Esophagus squamous epithelium (tissue), 5 donors: ENCODE measurements at places on chromosomes 6 and 20. TPM values are rescaled to one million over a fixed set of nuclear protein-coding genes. Genes with fewer than 3 reads are reported as not detected.

The FERMT1 gene
- total RNA-seq, result 29.3 TPM

The ADGRF4 gene
- total RNA-seq, result 26.1 TPM

GRCh38 chr20:32970115-32970972, 33.9 kb downstream of the SUN5 start:
- DNase-seq, result no peak

DNA sequence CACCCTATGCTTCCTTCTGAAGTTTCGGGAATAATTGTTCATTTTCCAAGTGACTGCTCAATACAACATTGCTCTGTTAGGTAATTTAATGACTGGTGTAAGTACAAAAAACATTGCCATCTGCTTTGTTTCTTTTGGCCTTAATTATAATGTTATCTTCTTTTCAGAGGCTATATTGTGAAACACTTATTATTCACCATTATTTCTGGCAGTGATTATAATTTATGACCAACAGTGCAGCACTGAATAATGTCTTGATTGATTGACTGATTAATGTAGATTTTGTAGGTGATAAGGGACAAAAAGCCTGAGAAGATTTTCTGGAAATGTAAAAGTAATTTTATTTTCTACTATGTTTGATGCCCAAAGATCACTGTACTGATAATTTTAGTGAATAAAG, 377.7 kb downstream of the PLCB1 start:
- no peak for DNase-seq

DNA sequence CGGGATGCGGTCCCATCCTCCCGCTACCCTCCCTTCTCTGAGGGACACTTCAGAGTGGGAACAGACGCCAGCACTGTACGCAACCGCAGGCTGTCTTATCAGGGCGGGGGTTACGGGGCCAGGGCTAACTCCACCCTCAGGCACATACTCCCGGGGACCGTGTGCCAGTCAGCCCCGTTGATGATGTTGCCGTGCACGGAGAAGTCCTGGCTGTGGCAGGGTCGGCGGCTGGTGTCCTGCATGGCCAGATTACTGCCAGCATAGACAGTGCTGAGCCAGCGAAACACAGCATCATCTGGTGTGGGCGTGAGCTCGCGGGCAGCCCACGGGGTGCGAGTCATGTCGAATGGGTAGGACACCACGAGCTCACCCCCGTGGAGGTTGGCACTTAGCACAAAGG, 5.0 kb downstream of the CPXM1 start:
- DNase-seq, result no peak

DNA sequence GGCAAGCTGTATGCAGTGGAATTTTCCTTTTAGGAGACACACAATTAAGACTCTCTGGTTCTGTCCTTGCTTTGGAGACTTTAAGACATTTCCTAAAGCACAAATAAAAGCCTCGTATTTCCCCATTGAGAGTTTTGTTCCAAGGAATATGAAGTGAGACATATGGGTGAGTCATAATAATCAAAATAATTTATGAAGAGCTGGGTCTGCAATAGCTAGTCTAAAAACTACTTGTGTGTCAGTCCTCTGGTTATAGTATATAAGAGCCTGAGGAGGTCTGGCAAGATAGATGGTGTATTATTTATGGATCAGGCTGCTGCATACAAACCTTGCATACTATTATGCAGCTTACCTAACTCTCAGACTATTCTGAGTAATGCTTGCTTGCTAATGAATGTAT, 142.6 kb downstream of the ADGRG6 start:
- no peak for DNase-seq

GRCh38 chr20:58759947-58760346, 67.3 kb downstream of the NPEPL1 start:
- DNase-seq, result no peak

DNA sequence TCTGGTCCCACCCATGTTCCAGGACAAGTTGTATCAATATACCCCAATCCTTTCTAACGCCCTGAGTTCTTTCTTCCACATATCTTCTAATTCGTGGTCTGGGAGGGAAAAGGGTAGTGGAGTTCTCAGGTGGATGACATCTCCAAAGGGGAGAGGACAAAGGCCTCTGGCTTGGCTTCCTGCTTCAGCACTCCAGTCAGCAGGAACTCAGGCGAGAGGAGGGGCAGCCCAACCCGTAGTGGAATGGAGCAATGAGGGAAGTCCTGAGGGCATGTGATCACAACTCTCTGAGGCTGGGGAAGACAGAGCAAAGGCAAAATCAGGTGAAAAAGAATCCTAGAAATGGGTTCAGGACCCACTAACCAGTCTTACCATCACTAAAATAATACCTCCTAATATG, 9.6 kb upstream of the NRM start:
- DNase-seq, result no peak

GRCh38 chr6:100549406-100550167, 84.9 kb upstream of the SIM1 start:
- no peak for DNase-seq

- no peak for DNase-seq
Observed at GRCh38 chr6:38182426-38182825, 362.9 kb downstream of the ZFAND3 start.

DNA sequence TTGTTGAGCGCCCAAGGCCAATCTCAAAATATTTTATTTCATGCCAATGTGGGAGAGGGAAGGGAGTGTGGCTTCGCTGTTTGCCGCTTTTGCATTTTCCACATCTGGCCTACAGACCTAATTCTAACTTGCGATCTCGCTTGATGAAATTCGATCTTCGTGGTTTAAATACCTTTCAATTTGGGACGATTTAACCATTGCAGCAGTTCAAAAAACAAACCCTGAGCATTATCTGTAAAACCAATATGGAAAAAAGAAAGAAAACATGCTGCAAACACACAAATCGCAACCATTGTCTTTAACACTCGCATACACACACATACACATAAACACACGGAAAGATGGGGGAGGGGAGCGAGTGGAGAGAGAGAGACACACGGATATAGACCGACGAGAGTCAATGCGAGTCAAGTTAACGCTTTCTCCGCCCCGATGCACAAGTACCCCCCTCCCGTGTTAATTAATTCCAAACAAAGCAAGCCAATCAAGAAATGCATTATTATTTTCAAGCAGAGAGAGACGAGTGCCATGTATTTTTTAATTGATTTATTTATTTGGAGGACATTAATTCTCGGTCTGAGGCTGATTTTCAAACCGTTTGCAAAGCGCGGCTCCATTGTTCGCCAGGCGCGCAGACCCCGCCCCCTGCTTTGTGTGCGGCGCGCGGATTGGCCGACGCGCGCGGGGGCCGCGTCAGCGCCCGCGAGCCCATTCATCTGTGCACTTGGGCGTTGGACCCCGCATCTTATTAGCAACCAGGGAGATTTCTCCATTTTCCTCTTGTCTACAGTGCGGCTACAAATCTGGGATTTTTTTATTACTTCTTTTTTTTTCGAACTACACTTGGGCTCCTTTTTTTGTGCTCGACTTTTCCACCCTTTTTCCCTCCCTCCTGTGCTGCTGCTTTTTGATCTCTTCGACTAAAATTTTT, at the start of gene MARCKS:
Gene MARCKS (plus strand): TSS at position 721 of the 931 bp plus-strand sequence. CDS start 401 bp downstream, outside the sequence.
- peak; percentile 37 for DNase-seq

DNA sequence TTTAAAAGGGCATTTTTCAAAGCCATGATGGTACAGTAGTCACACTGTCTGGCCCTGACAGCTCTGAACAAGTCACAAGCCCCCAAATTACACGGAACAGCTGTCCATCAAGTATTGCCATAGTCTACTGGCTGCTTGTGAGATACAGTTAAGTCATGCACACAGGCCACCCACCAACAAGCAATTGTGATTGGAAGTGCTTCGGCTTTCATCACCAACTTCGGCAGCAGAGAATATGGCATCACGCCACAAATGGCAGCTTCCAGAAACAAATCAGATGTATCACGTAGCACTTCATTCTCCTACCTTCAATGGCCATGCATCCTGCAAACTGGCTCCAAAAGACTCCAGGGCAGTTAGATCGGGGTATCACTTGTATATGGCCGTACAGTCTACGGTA, 160.5 kb downstream of the PTPRT start:
- no peak for DNase-seq
